Dermis microvascular lymphatic vessel endothelial cell (primary cell): ENCODE measurements at places on chromosomes 12 and 14. TPM values are rescaled to one million over a fixed set of nuclear protein-coding genes. Genes with fewer than 3 reads are reported as not detected.
A peak's percentile ranks its signal among the peaks of the same experiment; 100 is the strongest.

DNA sequence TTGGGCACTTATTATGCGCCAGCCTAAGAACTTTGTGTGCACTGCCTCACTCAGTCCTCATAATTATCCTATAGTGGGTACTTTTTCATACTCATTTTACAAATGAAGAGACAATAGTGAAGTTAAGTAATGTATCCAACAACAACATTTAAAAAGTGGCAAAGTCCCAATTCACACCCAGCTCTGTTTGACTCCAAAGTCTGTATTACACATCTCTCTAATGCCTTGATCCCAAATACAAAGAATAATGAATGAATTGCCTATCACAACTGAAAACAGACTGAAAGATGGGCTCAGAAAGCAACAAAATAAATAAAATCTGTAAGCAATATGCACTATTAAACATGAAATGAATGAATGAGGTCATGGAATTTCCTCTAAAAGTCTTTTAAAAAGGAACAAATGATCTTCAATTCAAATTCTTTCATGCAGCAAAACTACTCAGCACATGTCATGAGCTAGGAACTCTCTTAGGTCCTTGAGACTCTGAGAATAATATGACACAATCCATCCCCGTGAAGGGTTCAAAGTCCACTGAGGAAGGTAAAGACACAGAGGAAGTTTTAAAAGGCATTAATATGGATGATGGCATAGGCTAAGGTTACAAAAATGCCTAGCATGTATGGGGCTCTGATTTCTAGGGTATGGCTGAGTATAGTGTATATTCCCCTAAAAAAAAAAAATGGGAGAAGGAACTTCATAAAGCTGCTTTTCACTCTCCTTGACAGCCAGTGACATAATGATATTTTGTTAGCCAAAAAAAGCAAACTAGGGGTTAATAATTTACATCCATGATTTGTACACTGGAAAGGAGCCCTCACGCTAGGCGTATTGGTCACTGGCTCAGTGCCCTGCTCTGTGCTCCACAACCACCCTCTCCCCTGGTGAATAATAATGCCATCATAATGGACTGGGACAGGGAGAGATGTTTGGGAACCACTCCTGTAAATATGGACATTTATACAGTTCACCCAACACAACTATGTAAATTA is 103.4 kb downstream of the SLC2A13 start:
- DNase-seq, result no peak

- DNase-seq, result peak; percentile 40
Observed at GRCh38 chr12:51269174-51270066, 795 bp downstream of the SMAGP start.

DNA sequence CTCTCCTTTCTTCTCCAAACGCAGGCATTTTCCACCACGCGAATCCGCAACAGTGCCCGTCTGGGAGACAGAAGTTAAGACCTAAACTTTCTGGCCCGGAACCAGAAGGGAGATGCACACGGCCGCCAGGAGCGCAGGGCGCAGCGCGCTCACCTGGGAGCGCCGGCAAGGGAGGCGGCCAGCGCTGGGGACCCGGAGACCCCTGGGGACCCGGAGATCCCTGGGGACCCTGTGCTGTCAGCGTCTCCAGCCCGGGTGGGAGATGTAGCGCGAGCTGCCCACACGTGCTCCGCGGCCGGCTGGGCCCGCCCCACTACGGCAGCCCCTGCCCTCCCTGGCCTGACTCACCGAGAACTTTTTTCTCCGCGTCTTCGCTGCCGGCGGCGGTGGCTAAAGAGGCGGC is 620 bp downstream of the YBX3 start:
- no peak for DNase-seq

The PZP gene
- total RNA-seq, result 0.25 and 0.26 TPM in 2 replicates

The AJUBA gene
- total RNA-seq, result 35.7 and 40.3 TPM in 2 replicates

The LBHD2 gene
- total RNA-seq, result not detected in 2 replicates

DNA sequence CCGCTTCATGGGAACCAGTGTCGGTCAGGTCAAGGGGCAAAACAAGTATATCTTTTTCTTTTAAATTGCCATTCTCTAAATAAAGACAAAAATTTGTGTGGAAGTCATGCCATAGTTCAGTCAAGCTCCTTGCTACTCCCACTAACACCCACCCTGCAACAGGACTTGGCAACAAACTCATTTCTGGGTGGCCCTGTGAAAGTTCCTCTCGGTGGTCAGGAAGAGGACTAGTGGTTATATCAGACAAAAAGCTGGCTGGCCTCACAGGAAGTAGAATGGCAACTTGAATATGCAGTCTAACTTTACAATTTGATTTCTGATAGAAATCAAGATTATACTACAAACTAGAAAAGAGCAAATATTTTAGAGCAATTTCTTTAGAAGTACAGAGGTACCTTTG is 11.2 kb downstream of the DHRS7 start:
- no peak for DNase-seq

The PFKM gene
- total RNA-seq, result 36.3 and 45.3 TPM in 2 replicates

GRCh38 chr12:55965941-55966407 is at the start of gene PMEL:
TSS of gene PMEL (minus strand) at chr12:55966042. CDS start at chr12:55966011, 31 bp downstream.
- no peak for DNase-seq

The CCDC196 gene
- total RNA-seq, result not detected in 2 replicates

DNA sequence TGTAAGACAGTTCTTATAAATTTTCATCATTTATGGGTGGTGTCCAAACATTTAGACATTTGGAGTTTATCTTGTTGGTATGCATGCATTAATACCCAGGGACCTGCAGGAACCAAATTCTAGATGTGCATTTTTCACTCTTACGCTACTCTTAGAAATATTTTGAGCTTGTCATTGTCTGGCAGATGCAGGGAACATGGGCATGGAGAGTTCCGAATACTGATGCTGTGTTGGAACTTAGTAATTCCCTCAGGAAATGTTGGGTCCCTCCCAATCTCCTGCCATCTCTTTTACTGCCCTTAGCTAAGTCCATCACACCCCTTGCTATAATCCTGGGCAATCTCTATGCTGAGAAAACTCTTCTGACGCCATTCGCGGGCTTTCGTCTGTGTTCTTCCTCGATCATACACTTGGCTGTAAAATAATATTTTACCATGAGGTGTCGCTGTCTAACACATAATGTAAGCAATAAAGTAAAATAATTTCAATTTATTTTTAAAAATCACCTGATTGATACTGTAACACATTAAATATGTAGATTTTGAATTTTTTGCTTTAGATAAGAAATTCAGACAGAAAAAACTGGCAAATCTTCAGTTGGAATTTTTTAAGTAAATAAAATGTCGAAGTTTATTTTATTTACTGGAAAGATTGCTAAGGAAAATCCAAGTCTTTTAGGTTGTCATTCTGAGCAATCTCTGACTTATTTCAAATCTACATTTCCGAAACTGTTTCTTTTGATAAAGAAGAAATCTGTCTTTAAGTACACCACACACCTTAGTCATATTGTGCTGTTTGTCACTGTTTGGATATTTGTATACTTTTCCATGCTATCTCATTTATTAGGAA is 304.1 kb upstream of the SSTR1 start:
- peak; percentile 52 for DNase-seq

DNA sequence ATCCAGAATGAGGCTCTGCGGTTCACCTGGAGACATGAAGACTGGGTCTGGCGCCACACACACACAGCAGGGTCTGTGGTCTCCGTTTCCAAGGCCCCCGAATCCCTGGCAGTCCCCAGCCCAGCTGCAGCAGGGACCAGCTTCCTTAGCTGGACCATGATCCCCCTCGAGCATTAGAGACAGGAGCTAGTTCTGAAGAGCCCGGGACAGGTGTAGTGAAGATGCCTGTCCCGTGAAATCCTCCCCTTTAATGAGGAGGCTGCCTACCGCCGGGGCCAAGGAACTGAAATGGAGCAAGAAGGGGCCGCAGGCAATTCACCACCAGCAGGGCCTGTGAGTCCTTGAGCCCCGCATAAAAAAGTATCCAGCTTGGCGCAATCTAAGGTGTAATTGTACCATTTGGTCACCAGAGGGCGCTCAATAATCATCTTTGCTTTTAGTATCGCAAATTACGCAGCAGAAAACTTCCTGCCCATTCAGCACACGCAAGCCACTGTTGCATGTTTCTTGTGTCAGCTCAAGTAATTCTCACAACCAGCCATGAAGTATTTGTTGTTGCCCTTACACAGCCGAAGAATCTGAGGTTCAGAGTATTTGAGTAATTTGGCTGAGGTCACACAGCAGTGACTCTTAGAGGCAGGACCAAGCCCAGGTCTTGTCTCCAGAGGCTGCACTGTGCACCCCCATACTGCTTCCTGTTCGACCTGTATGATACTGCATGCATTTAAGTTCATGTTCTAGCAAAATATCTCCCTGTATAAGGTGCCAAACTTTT is 54.3 kb upstream of the PPP2R5C start:
- peak; percentile 66 for DNase-seq

GRCh38 chr14:71942904-71943694 is 10.9 kb downstream of the RGS6 start:
- DNase-seq, result no peak

DNA sequence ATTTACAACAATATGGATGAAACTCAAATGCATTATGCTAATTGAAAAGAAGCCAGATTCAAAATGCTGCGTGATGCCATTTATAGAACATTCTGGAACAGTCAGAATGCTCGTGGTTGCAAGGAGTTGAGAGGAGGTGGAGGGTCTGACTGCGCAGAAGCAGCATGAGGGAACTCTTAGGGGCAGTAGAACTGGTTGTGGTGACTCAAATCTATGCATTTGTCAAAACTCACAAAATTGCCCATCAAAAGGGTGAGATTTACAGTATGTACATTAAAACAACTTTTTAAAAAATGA is 113.7 kb upstream of the PDZRN4 start:
- DNase-seq, result no peak

The NXPH4 gene
- total RNA-seq, result under 0.01 TPM in 1 of 2 replicates, not detected in the other

The PLEKHA5 gene
- 6.3 and 8.5 TPM in 2 replicates for total RNA-seq

DNA sequence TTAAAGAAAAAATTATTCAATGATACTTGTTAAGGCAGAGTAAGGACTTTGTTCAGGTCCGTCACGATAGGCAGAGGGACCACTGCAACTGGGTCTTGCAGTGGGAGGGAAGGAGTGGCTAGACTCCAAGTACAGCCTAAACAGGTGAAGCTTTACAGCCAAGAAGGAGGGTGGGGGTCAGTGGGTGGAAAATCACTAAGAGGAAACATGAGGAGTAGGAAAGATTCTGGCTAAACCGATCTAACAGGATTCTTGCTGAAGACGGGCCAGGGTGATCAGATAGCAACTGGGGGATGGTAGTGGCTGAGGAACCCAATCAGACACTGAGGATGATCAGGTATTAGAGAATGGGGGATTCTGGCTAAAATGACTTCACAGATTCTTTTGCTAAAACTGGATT is 100.2 kb downstream of the TTC7B start:
- DNase-seq, result no peak

- no peak for DNase-seq
Observed at GRCh38 chr12:22923768-22924167, 298.8 kb downstream of the ETNK1 start.

DNA sequence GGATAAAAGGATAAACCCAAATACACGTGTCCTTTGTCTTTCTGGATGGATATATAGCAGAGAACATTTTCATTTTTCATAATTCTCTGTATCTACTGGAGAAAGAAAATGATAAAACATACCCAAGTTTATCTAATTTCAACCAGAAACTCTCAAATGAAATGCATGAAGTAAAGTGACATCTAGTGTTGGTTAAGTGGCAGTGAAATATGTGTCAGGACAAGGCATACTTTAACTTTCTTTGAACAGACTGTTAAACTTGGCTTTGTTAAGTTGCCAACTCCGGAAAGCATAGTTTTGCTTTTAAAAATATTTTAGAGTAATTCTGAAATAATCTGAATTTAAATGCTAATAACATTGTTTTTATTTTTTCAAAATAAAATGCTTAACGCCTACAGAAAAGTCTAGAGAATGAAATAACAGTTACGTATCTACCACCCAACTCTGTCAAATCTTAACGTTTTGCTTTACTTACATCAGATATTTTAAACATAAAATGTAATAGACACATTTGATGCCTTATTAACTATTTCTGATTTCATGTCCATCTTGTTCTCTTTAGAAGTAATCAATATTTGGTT is 25.2 kb upstream of the NTN4 start:
- peak; percentile 50 for DNase-seq

GRCh38 chr12:3032770-3033538 is 44.2 kb upstream of the TSPAN9 start:
- DNase-seq, result no peak

- no peak for DNase-seq
Observed at GRCh38 chr14:91810699-91811098, 56.6 kb downstream of the TC2N start.

- no peak for DNase-seq
Observed at GRCh38 chr12:52308806-52309425, 12.3 kb downstream of the KRT83 start.

The SRRM4 gene
- total RNA-seq, result not detected in 2 replicates

The SYT10 gene
- not detected in 2 replicates for total RNA-seq

- no peak for DNase-seq
Observed at GRCh38 chr14:103770902-103771301, 55.3 kb downstream of the ZFYVE21 start.

The SERPINA9 gene
- not detected in 2 replicates for total RNA-seq

GRCh38 chr14:105051182-105052109 is 13.8 kb downstream of the GPR132 start:
- DNase-seq, result no peak

DNA sequence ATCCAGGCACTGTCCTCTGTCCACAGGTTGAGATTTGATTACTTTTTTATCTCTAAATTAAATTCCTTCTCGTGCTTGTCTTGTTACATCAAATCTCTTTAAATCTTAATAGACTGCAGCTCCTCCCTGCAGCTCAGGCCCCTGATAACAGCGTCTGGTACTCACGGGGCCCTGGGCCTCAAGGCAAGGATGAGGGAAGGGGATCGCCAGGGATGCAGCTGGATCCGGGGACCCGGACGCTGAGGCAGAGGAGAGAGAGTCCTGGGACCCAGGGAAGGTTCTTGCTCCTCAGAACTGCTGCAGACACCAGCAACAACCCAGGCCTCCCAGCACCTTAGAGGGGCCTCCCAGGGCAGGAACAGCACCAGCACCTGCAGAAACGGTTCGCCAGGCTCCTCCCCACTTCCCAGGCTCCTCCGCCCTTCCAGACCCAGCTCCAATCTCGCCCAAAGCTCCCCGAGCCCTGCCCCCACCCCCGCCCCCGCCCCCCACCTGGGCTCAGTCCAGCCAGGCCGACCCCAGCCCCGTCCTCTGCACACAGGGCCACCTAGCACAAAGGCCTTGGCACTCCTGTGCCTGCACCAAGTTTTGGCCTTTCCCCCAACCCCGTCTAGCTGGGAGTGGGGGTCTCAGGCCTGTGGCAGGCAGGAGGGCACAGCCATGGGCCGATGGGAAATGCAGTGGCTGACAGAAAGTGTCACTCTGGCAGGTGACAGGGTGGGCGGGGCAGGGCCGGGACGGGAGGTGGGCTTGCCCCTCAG is 60.3 kb upstream of the GALNT9 start:
- no peak for DNase-seq

GRCh38 chr12:73361156-73361863 is 1089.1 kb downstream of the TRHDE start:
- no peak for DNase-seq

The CLEC4C gene
- not detected in 2 replicates for total RNA-seq

GRCh38 chr14:72443991-72444441 is 449.9 kb downstream of the DPF3 start:
- DNase-seq, result no peak

GRCh38 chr12:71999795-72000194 is 61.1 kb downstream of the TPH2 start:
- DNase-seq, result no peak
